CD4-positive, alpha-beta T cell treated with Interferon alpha-2 for 1 hour (primary cell): ENCODE measurements at places on chromosomes 12 and 14.

DNA sequence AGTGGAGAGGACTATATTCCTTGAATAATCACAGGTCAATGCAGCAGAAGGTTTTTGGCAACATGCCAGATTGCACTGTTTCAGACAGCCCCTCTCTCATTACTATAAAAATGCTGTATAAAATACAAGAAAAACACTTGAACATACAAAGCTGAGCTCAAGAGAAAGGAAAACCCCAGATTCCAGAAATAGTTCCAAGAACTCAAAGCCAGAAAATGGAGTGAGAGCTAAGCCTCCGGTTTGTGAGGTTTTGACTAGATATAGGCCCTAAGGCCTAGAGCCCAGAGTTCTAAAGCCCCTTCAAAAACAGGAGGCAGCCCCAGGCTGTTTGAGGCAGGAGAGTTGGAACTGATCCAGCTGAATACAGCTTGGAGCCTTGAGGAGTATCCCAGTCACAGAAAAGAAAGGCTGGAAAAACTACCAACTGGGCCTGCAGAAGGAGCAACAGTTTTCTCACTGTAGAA, 29.4 kb upstream of the ACTN1 start:
- DNase-seq: no peak

DNA sequence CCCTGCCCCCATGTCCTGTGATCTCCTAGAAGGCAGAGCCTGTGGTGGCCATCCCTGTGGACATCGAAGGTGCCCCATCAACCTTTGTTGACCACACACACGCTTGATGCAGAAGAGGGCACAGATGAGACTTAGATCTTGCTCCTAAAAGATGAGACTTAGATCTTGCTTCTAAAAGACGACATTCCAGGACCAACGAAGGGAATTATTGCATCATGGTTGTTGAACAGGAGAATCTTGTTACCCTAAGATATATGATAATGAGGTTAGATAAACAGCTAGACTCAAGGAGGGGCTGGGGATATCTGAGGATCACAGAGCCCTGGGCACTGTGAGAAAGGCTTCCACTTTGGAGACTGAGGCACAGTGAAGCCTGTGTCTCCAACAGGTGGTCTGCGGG, 91.1 kb upstream of the WSCD2 start:
- no peak for DNase-seq

DNA sequence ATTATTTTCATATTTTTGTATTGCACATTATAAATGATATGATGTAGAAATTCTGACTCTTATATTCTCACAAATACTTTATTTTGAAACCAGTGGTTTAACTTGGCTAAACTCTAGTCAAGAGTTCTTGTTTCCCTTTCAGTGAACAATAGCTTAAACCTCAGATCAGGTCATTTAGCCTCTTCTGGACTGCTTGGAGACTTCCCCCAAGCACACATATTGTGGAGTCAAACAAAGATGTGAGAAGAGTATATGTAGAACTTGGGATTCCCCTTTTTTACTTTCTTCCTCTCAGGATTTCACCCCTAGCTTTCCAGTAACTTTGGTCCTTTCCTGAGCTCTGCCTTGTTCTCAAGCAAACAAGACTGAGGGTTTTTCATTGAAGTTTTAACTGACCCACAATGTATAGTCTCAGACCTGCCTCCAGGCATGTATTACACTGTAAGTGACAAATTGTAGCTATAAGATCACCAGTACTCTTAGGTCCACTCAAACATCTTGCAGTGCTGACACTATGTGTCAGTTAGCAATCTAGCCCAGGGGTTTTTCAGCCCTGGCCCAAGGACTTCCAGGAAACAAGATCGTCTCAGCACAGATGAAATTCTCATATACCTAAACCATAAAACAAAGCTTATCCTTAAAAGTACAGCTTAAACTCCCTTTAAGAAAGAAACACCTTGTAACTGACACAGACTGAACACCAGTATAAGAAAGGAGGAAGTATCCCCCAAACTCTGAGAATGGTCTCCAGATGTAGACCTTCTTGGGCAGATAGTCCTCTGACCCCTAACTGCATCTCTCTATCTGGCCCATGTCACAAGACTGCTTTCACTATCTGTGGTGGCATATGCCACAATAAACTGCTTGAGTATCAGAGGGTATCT, 98.6 kb downstream of the SLC6A15 start:
- DNase-seq: no peak

GRCh38 chr14:76023757-76024156, 38.2 kb downstream of the IFT43 start:
- DNase-seq: no peak

DNA sequence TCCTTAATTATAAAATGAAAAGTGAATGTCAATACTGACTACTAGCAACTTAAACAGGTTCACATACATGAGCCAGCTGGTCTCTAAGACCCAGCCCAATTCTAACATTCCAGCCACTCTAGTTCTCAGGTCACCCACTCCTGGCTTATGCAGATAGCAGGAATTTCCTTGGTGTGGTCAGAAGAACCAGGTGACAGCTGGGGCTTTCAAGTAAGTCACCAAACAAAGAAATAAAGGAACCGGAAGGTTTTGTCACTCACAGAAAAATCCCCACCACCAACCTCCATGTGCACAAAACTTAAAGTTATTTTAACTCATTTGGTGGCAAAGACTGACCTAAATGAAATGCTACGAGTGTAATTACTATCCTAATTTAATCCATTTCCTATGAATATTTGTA, 129.6 kb upstream of the CDKN3 start:
- no peak for DNase-seq

GRCh38 chr14:35285168-35286002, 6.8 kb upstream of the PSMA6 start:
- peak; percentile 50 for DNase-seq

DNA sequence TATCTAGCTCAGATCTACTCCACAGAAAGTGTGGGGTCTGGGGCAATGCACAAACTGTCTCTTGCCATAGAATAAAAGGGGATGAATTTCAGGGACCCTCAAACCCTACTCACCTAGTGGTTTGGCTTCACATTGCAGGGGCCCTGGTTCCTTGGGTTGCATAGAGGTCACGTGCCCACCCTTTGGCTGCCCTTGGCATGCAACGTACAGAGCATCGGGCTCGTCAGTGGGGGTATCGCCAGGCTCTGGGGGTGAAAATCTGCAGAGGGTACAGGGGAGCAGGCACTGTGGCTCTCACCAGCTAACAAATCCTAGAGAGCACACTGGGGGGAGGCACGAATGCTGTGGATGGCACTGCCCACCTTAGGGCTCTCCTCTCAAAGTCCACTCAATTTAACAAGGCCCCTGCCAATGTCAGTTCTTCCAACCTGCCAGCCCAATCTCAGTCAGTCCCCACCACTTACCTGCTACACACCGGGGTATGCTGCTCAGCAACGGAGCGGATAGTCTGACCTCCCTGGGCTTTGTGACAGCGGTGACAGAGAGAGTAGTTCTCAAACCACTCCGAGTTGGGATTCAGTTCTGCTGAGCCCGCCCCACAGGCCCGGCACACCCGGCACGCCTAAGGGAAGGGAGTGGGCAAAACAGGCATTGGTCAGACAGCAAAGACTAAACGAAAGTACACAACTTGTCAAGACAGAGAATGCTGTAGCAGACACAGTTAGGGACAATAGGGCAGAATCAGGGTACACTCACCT, 8.0 kb downstream of the KMT2D start:
- no peak for DNase-seq

DNA sequence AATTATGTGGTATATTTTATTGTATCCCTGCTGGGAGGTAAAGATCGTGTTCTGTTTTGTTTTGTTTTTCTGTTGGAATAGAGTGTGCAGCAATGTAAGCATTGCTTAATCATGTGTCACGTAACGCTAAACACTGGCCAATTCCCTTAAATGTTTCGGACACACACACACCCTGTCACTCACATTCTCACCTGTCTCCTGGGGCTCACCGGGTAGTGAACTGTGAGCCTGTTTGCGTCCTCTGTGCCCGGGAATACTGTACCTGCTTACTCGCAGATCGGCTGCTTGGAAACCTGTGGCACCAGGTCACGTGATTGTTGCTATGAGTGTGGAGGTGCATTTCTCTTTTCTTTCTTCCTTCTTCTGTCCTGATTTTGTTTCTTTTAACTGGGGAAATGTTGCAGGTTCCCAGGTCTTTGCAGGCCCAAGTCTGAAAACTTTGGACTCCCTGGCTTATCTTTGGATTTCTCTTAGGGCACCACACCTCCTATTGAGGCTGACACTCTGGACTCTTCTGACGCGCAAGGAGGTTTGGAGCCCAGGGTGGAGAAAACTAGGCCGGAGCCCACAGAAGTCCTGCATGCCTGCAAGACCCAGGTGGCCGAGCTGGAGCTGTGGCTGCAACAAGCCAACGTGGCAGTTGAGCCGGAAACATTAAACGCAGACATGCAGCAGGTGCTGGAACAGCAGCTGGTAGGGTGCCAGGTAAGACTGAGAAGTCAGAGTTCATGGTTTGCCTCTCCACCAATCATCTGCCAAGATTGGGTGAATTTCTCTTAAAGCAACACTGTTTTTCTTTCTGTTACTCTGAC, 181.1 kb downstream of the ESR2 start:
- DNase-seq: no peak

- no peak for DNase-seq
Measured at GRCh38 chr12:105474672-105475071, 144.2 kb downstream of the C12orf75 start.

GRCh38 chr12:54287261-54288157, 7.0 kb downstream of the HNRNPA1 start:
- DNase-seq: no peak

DNA sequence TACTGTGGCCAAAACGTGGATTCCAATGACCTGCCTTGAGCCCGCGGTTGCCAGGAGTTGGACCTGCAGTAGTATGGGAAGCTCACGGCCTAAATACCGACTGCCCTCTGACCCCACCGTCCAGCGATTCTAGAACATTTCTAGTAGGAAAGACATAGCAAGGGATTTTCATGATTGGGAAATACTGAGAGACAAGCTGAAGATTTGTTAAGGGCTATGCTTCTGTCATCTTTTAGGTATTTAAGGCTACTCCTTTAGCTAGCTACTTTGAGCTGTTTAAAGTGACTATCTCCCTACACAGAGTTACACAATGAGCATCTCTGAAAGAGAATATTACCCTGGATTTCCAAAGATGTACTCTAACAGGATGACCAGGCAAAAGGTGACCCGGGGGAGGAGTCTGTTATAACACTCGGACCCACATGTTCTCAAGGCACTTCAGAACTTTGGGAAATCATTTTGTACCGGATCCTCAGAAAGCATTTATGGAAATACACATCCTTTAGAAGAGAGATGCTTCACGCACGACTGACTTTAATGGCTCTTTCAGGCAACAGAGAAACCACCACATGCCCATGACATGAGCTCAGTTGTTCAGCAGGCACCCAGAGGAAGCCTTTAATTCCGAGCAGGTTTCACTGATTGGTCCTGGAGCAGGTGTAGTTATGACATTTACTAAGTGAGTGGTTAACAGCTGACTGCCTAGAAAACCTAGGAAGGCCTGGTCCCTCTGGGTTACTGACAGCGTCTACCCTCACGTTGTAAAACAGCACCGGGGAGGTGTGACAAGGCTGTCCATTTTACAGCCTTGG, 4.2 kb downstream of the BAG5 start:
- DNase-seq: no peak

DNA sequence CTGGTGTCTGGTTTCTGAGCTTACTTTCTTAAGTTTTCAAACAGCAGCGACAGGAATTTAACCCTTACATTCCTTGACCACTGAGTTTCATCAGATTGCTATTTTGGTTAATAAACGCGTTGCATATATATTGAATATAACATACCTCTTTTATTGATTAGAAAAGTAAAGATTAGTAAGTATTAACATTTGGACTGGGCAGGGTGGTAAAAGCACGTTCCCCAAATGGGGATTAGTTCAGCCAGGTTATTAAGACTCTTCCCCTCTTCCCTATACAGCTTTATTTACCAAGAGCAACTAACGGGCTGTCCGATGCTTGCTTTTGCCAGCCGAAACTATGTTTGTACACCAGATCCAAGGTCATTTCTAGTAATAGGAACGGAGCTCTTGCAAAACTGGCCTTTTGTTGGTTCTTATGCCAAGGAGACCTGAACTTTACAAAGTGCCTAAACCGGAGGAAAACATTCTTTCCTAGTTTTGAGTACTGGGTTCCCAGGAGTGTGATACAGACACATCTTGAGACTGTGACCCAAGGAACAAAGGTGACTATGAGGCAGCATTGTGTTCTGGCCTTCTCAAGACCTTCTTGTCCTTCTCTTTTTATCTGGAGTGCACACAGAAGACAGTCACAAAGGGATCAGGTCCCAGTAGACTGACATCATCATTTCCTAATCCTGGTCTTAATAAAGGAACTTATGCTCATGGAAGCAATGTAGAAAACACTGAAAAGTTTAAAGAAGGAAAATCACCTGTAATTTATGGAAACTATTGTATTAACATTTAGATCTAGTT, 2.6 kb downstream of the GLRX5 start:
- DNase-seq: no peak

- DNase-seq: peak; percentile 74
Measured at GRCh38 chr14:52175982-52176502, 91.5 kb upstream of the PTGDR start.

- no peak for DNase-seq
Measured at GRCh38 chr14:26596543-26597061, 1.2 kb downstream of the NOVA1 start.

DNA sequence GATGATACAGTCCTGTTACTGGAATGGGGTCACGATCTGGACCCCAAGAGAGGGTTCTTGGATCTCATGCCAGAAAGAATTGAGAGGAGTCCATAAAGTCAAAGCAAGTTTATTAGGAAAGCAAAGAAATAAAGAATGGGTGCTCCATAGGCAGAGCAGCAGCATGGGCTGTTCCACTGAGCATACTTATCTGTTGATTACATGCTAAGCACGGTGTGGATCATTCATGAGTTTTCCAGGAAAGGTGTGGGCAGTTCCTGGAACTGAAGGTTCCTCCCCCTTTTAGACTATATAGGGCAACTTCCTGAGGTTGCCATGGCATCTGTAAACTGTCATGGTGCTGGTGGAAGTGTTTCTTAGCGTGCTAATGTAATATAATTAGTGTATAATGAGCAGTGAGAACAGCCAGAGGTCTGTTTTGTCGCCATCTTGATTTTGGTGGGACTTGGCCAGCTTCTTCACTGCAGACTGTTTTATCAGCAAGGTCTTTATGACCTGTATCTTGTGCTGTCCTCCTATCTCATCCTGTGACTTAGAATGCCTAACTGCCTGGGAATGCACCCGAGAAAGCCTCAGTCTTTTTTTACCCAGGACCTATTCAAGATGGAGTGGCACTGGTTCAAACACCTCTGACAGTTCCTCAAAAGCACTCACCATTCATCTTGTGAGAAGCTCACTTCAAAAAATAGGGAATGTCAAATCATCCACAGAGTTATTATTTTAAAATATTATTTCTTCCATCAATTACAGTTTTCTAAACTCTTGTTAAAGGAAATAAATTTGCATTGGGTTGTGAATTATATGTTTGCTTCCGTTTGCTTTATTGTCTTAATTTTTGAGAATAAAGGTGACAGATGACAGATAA, 1358.8 kb upstream of the TMEM132C start:
- DNase-seq: peak; percentile 6
